ENCODE measurements at places on chromosomes 6 and 20. TPM values are rescaled to one million over a fixed set of nuclear protein-coding genes. Genes with fewer than 3 reads are reported as not detected.

The PPP1R14C gene
- polyA plus RNA-seq = 0.11 TPM

The CALHM5 gene
- polyA plus RNA-seq = not detected

GRCh38 chr20:24995741-24996448 lies 3.3 kb upstream of the APMAP start:
- H3K4me1 ChIP-seq = peaks cover 33% of the 10 kb centered on the region
- H3K36me3 ChIP-seq = no peaks in the 10 kb centered on the region
- H3K27me3 ChIP-seq = no peaks in the 10 kb centered on the region
- no peak overlapping the region for H3K27ac ChIP-seq
- DNase-seq = no peak
- H3K4me3 ChIP-seq = no peak overlapping the region

GRCh38 chr20:6421321-6422248 lies 298.8 kb upstream of the FERMT1 start:
- no peaks in the 10 kb centered on the region for H3K4me1 ChIP-seq
- H3K36me3 ChIP-seq = no peaks in the 10 kb centered on the region

DNA sequence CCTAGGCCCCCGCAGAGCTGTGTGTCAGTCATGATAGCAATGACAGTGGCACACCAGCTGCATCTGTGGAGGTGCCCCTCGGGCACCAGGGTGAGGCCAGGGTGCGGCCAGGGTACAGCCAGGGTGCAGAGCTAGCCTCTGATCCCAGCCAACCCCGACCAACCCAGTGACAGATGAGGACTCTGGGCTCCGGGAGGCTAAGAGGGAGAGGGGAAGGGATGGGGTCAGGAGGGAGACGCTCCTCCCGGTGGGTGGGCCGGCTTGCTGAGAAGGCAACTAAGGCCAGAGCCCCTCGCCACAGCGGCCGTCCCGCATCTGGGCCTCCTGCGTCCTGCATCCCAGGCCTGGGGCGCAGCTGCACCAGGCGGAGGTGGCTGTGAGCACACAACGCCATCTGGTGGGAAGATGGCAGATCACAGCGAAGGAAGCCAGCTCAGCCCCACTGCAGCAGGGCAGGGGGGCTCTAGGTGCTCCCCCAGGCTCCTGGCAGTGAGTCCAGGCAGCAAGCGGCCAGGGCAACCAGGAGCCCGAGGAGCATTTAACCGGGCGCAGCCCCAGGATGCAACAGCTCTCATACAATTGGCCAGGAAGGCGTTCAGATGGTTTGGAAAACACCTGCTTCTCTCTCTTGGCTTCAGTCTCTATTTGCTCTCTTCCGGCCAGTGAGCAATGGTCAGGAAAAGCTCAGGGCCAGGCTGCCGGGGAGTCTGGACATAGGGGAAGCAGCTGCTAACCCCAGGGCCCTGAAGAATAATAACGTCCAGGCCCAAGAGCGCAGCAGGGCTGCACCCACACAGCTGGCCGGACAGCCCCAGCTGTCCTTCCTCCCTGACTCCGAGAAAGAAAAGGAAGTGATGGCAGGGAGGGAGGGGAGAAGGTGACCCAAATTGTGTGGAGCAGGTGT lies 169.4 kb downstream of the TAF4 start:
- no peak overlapping the region for H3K4me3 ChIP-seq
- DNase-seq = no peak
- H3K27ac ChIP-seq = no peak overlapping the region
- H3K36me3 ChIP-seq = no peaks in the 10 kb centered on the region
- H3K4me1 ChIP-seq = no peaks in the 10 kb centered on the region

DNA sequence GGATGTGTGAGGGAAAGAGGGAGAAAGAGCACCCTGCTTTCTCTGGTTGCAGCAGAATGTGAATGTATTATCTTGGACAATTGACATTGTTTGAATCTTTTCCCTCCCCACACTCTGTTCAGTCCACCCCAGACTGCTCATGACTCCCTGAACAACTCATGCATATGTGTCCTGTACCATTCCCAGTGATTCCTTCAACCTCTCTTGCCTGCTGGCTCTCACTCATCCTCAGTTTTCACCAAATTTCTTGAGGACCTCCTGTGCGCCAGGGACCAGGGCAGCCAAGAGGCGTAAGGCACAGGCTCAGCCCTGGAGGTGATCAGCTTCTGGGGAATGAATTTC lies 5.4 kb downstream of the NOX3 start:
- no peaks in the 10 kb centered on the region for H3K36me3 ChIP-seq
- no peak for DNase-seq
- H3K4me1 ChIP-seq = no peaks in the 10 kb centered on the region
- no peaks in the 10 kb centered on the region for H3K27me3 ChIP-seq

- peaks cover 20% of the 10 kb centered on the region for H3K27me3 ChIP-seq
- H3K4me1 ChIP-seq = no peaks in the 10 kb centered on the region
- H3K27ac ChIP-seq = no peak overlapping the region
- no peak for DNase-seq
These were observed 19.3 kb upstream of the SLC17A4 start for GRCh38 chr6:25735261-25735660.

GRCh38 chr6:26445934-26446667 lies 5.8 kb downstream of the BTN3A3 start:
- DNase-seq = no peak
- H3K36me3 ChIP-seq = peaks cover 73% of the 10 kb centered on the region
- peaks cover 26% of the 10 kb centered on the region for H3K4me1 ChIP-seq
- H3K27me3 ChIP-seq = no peaks in the 10 kb centered on the region
- no peak overlapping the region for H3K4me3 ChIP-seq
- H3K27ac ChIP-seq = peak overlapping the region; percentile 49

DNA sequence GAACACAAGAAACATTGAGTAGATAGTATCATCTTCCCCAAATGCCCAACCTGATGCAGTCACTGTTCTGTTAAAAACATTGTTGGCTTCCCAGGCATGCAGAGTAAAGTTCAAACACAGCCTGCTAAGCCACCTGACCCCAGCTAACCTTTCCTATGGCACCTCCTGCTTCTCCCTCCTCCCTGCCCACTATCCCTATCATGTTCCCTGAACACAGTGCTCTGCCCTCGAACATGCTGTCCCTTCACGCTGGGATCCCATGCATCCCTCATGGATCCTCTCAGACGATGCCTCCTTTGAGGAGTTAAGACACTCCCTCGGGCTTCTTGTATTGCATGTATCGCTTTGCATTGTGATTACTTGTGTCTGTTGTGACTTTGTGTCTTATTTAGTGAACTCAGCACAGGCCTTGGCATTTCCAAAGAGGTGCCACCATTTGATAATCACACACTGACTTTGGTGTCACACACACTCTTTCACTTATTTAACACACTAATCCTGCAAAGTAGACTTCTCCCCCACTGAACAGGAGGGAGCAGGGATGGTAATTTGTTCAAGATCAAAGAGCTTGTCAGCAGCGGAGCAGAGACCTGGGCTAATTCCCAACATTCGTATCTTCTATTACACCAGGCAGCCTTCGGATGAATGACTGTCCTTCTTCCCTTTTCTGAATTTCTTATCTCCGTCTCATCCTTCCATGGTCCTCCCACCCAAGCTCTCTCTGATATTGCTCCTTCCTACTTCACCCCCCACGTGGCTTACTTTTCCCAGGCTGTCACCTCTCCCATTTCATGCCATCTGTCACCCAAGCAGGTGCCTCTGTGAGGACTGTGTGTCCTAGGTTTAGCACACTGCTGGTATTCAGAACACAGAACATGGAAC lies 28.3 kb upstream of the SMIM29 start:
- H3K4me3 ChIP-seq = no peak overlapping the region
- no peak overlapping the region for H3K27ac ChIP-seq
